ENCODE measurements at places on chromosomes 2 and 18.

GRCh38 chr2:118232796-118233195 is 144.5 kb downstream of the INSIG2 start:
- no peak for DNase-seq

DNA sequence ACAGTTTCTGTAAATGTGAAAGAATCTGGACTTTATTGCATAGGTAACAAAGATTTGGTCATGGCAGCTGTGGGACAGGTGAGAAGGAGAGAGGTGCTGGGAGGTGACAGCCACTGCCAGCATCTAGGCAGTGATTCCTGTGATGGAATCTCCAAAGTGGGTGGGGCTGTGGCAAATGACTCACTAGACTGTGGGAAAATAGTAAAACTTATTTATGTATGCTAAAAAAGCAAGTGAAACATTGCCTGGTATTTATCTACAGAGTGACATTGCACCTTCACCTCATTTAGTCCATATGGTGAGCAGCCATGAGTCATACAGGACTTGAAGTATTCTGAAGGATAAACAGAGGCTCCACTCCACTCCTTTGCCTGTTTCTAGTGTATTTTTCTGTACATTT is 145.3 kb upstream of the MEX3C start:
- no peak for DNase-seq

DNA sequence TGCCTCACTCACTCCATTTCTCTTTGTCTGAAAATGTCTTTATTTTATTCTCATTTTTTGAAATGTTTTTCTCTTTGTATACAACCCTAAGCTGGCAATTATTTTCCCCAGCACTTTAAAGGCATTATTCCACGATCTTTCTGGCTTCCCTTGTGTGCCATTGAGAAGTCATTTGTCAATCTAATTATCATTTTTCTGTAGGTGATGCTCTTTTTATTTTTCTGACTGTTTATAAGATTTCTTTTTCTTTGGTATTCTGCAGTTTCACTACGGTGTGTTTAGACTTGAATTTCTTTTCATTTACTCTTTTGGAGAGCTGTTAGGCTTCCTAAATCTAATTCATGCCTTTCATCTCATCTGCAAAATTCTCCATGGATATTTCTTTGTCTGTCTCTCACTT is 8.1 kb downstream of the SCYGR4 start:
- no peak for DNase-seq

GRCh38 chr2:176056406-176056805 is 27.4 kb downstream of the EVX2 start:
- no peak for DNase-seq

- no peak for DNase-seq
Observed at GRCh38 chr18:62611453-62612288, 88.8 kb downstream of the ZCCHC2 start.

- no peak for DNase-seq
Observed at GRCh38 chr2:3285901-3286645, 91.5 kb downstream of the EIPR1 start.

- no peak for DNase-seq
Observed at GRCh38 chr18:77058290-77058835, 74.2 kb downstream of the MBP start.

DNA sequence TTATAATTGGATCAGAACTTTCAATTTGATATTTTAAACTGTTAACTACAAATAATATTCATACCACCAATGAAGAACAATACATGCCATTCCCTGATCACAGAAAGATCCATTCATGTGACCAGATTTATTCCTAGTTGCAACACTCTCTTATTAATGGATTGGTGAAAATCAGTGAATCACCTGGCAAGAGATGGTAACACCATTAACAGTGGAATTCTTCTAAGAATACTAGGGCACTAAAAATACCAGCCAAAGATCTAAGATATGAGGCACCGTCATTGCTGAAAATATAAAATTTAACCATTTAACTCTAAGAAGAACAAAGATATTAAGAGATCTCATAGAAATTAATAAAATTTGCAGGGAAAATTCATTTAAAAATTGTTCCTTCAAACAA is 58.1 kb downstream of the MAP4K3 start:
- no peak for DNase-seq

All from SJSA1 (cell line).